Natural killer cell treated with Interleukin-12 subunit alpha and Interleukin-12 subunit beta and Interleukin-15 and Interleukin-18, amount 100 ng/mL, for 72 hours (primary cell): ENCODE measurements at places on chromosomes 1 and 21.

DNA sequence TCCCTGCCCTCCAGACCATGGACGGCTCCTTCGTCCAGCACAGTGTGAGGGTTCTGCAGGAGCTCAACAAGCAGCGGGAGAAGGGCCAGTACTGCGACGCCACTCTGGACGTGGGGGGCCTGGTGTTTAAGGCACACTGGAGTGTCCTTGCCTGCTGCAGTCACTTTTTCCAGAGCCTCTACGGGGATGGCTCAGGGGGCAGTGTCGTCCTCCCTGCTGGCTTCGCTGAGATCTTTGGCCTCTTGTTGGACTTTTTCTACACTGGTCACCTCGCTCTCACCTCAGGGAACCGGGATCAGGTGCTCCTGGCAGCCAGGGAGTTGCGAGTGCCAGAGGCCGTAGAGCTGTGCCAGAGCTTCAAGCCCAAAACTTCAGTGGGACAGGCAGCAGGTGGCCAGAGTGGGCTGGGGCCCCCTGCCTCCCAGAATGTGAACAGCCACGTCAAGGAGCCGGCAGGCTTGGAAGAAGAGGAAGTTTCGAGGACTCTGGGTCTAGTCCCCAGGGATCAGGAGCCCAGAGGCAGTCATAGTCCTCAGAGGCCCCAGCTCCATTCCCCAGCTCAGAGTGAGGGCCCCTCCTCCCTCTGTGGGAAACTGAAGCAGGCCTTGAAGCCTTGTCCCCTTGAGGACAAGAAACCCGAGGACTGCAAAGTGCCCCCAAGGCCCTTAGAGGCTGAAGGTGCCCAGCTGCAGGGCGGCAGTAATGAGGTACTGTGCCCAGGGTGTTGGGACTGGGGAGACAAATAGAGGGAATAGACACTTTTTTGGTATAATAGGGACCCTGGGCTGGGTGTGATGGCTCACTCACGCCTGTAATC, 1.0 kb downstream of the ZBTB48 start:
- H3K4me1 ChIP-seq, result peaks cover 34% of the 10 kb centered on the region
- H3K27ac ChIP-seq, result peak overlapping the region; percentile 83
- no peaks in the 10 kb centered on the region for H3K36me3 ChIP-seq
- no peaks in the 10 kb centered on the region for H3K27me3 ChIP-seq
- peak overlapping the region; percentile 96 for H3K4me3 ChIP-seq

DNA sequence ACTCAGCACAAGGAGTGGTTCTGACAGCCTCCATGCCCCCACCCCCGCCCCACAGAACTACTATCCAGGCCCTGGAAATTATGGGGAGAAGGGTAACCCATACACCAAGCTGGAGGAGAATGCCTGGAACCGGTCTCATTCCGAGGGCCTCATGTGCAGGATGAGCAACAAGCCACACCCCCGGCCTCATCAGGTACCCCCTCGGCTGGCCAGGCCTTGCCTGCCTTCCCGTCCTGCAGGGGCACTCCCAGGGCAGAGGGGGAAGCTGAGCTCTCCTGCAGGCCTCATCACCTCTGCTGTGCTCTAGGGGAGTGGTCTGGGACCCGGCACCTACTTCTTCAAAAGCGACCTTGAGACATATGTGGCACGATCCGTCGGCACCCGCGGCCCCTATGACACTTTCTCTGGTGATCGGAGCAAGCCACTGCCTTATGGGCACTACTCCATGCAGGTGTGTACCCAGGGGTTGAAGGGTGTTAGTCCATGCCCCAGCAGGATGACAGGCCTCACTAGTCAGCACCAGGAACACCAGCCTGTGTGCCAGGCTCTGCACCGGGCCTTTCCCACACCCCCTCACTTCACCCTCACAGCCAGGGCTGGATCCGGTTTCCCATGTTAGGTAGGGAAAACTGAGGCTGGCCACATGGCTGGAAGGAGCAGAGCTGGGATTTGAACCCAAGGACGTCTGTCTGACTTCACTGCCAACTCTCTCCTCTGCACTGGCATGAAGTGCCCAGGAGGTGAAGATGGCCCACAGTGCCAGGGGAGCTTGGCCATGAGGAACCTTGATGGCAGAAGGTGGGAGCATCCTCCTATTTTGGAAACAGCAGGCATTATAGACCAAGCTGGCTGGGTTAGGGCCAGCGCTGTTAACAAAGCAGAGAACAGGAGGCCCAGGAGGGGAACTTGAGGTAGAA, 10.9 kb upstream of the TTC22 start:
- peak overlapping the region; percentile 32 for H3K4me3 ChIP-seq
- H3K4me1 ChIP-seq, result peaks cover 53% of the 10 kb centered on the region
- no peaks in the 10 kb centered on the region for H3K27me3 ChIP-seq
- no peaks in the 10 kb centered on the region for H3K36me3 ChIP-seq

DNA sequence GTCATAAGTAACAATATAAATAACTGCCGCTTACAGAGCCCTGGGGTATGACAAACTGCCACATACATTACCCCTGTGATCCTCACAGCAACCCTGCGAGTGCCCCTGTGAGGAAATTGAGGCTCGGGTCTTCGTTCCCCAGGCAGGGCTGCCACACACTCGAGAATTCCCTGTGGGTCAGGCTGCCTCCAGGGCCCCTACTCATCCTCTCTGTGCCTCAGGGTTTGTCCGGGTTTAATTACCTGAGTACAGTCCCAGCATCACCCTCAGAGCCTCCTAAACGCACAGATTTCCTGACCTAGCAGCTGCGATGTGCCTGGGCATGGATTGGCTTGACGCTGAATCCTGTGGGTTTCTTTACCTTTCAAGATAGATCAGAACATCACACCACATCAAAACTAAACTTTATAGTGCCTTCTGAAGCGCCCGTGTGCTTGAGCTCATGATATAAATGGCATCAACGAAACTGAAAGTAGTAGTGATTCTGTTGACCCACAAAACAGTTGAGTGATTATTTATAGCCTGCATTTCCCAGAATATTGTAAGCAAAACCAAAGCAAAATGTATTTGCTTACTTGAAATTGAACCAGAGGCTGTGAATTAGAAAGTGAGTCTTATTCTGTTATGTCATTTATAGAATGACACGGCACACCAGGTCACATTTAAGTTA, 14.0 kb downstream of the SLC37A1 start:
- H3K27me3 ChIP-seq, result no peaks in the 10 kb centered on the region
- DNase-seq, result no peak
- peaks cover 47% of the 10 kb centered on the region for H3K4me1 ChIP-seq
- peak overlapping the region; percentile 70 for H3K4me3 ChIP-seq
- peaks cover 4% of the 10 kb centered on the region for H3K36me3 ChIP-seq

DNA sequence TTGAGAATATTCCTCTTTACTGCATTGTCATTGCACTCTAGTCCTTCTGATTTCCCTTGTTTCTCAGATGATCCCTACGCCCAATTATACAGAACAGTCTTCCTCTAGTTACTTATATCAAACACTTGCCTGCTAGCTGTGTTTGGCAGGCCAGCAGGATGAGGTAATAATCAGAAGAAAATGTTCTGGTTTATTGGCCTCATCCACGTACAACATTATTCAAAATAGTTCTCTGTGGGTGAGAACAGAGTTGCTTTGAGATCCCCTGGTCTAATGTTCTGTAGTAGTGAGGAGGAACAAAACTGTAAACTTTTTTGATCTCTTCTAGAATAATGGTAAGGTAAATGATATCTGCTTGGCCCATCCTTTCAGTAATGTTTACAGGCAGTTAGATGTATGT, 22.3 kb upstream of the C1orf105 start:
- no peaks in the 10 kb centered on the region for H3K27me3 ChIP-seq
- H3K4me3 ChIP-seq, result peak overlapping the region; percentile 21
- no peak for DNase-seq
- peaks cover 61% of the 10 kb centered on the region for H3K4me1 ChIP-seq
- H3K36me3 ChIP-seq, result no peaks in the 10 kb centered on the region

DNA sequence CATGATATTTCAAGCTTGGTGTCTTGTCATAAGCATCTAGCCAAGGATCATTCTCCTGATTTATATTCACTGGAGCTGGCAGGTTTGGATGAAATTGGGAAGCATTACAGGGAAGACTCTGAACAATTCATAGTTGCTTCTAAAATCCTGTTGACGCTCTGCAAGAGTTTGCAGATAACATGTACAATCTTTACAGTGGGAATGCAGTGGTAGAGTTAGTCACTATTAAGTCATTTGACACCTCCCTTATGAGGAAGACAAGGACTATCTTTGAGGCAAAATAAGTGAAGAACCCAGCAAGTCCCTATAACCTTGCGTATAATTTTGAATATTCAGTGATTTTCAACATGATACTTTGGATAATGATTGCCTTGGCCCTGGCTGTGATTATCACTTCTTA, 45.3 kb upstream of the CRB1 start:
- no peaks in the 10 kb centered on the region for H3K4me1 ChIP-seq
- DNase-seq, result no peak
- no peaks in the 10 kb centered on the region for H3K36me3 ChIP-seq

- H3K27me3 ChIP-seq, result peaks cover 34% of the 10 kb centered on the region
- no peak overlapping the region for H3K4me3 ChIP-seq
- no peaks in the 10 kb centered on the region for H3K4me1 ChIP-seq
- no peak overlapping the region for H3K27ac ChIP-seq
- H3K36me3 ChIP-seq, result no peaks in the 10 kb centered on the region
These were observed 15.1 kb upstream of the FOXD3 start for GRCh38 chr1:63307196-63307794.

DNA sequence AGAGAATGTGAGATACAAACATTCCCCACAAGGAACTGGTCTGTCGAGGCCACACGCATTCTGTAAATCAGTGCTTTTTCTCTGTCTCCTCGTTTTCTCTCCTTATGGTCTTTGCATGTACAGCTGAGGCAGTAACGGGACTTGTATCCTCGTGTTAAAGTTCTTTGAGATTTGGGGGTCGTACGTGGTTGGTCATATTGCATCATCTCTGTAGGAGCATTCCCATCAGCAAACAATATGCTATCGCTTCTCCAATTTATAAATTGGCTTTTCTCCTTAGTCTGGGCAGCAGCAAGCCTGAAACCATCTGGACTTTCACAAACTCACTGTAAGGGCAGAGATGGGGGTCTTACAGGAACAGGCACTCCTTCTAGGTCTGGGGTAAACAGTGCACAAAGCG, 13.0 kb upstream of the TRIM17 start:
- H3K27me3 ChIP-seq, result peaks cover 2% of the 10 kb centered on the region
- no peaks in the 10 kb centered on the region for H3K4me1 ChIP-seq
- no peak overlapping the region for H3K27ac ChIP-seq
- no peak for DNase-seq
- no peak overlapping the region for H3K4me3 ChIP-seq
- no peaks in the 10 kb centered on the region for H3K36me3 ChIP-seq
